ENCODE measurements at places on chromosomes 7 and 10.

DNA sequence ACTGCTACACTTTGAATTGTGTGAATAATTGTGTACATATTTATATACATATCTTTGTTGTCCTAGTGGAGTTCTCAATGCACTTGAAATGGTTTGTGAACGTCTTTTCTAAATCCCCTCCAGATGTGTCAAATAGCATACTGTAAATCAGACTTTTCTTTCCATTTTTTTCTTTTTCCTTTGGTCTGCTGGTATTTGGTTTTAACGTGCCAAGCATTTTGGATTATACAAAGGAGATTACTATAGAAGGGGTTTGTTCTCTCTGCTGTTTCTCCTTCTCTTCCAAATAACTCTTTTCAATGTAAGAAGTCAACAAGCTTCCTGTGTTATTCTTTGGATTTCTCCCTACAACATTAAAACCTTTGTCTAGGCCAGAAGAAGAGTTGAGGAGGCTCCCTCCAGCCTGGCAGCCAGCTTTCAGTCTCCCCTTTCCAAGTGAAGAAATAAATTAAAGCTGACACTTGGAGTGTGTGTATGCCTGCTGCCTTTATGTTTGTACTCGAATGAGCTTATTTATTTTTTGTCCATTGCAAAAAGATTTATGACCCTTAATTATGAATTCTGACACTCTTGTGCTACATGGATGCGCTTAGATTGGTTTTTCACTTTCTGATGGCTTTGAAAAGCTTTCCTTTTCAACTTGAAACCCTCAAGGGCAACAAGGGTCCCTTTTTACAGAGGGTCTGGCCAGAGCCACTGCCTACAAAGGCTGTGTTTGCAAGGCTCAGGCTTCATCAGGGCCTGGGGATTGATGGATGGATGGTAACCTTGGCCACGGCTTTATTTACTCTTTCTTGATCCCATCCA is 107.8 kb downstream of the RAB18 start:
- DNase-seq, result no peak

- peak; percentile 88 for DNase-seq
Measured at GRCh38 chr7:124765401-124766352, at the start of gene GPR37. GPR37 (minus strand) TSS chr7:124765792; CDS start chr7:124764976, 816 bp downstream.

DNA sequence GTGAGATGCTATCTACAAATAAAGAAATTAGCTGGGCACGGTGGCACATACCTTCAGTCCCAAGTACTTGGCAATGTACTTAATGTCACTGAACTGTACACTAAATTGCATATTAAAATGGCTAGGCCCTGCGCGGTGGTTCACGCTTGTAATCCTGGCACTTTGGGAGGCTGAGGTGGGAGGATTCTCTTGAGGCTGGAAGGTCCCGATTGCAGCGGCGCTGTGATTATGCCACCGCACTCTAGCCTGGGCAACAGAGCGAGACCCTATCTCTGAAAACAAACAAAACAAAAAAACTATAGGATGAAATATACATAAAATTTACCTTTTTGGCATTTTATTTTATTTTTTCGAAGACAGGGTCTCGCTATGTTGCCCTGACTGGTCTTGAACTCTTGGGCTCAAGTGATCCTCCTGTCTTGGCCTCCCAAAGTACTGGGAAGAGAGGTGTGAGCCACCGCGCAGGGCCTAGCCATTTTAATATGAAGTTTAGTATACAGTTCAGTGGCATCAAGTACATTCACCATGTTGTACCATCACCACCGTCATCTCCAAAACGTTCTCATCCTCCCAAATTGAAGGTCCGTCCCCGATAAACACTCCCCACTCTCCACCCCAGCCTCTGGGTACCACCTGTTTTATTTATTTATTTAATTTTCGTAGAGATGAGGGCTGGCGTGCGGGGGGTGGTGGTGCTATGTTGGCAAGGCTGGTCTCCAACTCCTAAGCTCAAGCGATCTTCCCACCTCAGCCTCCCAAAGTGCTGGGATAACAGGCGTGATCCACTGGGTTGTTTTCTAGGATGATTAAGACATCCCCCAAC is 1.3 kb upstream of the EIF3B start:
- no peak for DNase-seq

GRCh38 chr10:68330852-68331454 is 911 bp upstream of the HNRNPH3 start:
- peak; percentile 16 for DNase-seq

DNA sequence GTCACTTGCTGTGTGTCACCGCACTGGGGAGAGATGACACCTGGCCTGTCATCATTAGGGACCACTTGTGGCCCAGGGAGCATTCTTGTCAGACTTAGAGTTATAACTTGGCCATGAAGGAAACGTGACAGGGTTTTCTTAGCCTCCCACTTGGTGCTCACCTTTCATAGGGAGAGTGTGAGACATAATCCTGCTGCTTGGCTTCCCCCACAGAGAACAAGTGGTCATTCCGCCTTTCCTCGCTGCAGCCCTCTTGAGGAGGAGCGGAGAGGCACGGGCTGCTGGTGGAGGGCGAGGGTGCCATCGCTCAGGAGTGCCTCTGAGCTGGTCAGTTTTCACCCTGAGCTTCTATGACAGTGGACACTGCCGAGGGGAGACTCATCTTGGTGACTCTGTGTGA is 125.0 kb upstream of the GJD4 start:
- no peak for DNase-seq

- DNase-seq, result no peak
Measured at GRCh38 chr10:103759100-103759781, 96.1 kb downstream of the SH3PXD2A start.

DNA sequence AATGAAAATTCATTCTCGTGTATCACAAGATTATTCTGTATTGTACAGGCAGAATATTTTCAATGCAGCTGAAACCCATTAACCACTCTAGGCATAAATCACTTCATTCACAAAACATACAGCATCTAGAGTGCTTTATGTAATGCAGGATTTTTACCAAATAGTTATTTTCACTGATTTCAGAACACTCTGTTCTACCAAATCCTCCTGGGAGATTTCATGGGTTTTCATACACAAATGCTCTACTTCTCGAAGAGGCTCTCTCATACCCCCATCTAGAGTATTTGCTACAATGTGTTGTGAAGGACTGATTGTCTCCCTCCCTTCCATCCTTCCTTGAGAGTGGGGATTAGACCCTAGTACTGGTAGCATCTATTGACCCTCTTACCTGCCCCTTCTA is 209.2 kb upstream of the LRRN3 start:
- no peak for DNase-seq

- DNase-seq, result no peak
Measured at GRCh38 chr7:149459201-149459539, 1.7 kb downstream of the ZNF777 start.

DNA sequence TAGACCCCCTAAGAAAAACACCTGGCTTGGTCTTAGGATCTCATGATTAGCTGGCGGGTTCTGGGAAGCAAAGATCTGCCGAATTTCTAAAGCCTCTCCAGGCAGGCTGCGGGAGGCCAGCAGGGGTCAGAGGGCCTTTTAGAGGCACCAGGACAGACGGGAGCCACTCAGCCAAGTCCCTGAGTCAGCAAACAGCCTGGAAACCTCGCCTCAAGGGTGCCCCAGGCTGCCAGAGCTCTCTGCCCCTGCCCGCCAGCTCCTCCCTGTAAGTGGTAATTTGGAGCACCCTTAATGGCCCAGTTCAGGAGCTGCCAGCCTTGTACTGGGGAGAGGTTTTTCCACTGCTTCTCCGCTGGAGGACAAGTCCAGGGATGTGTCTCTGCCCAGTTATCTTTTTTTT is 88.7 kb downstream of the HIP1 start:
- DNase-seq, result peak; percentile 17

- DNase-seq, result no peak
Measured at GRCh38 chr7:28503396-28503795, 91.1 kb downstream of the CREB5 start.

Data from Daoy (cell line).